ENCODE measurements at places on chromosomes 5 and 9. TPM values are rescaled to one million over a fixed set of nuclear protein-coding genes. Genes with fewer than 3 reads are reported as not detected.
A peak's percentile ranks its signal among the peaks of the same experiment; 100 is the strongest.

DNA sequence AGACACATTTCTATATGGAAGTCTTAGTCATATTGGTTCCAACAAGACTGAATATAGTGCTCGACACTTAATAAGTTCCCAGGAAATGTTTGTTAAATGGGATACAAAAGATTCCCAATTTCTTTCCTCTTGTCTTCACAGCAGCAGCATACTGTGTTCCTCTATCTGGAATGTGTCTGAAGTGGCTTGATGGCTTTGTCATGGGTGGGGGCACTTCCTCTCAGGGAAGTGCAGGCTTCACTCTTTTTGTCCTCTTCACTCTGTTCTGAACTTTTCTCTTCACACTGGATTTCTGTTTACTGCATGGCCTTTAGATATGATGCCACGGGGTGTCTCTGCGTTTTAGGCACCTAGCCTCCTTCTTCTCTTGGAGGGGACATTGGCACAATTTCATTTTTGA is 127.7 kb upstream of the C9orf72 start:
- no peak for DNase-seq

- no peak for DNase-seq
Measured at GRCh38 chr5:41924526-41924871, 582 bp upstream of the FBXO4 start.

The MAMDC2 gene
- total RNA-seq: 2.8 TPM

DNA sequence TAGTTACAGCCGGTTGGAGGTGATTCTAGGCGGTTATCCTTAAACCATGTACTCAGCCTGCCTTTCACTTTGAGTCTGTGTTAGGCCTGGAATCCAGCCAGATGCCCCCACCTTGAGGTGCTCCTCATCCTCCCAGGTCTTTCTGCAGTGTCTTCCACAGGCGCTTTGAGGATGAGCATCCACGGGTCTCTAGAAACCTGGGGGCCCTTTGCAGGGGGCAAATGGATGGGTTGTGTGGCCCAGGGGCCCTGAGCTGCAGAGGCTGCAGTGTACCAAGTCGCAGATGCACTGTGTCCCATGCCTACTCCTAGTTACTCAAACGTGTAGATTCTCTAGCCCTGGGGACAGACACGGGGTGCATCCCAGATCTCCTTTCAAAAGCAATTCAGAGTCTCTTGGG is 242.1 kb upstream of the IRX1 start:
- no peak for DNase-seq

DNA sequence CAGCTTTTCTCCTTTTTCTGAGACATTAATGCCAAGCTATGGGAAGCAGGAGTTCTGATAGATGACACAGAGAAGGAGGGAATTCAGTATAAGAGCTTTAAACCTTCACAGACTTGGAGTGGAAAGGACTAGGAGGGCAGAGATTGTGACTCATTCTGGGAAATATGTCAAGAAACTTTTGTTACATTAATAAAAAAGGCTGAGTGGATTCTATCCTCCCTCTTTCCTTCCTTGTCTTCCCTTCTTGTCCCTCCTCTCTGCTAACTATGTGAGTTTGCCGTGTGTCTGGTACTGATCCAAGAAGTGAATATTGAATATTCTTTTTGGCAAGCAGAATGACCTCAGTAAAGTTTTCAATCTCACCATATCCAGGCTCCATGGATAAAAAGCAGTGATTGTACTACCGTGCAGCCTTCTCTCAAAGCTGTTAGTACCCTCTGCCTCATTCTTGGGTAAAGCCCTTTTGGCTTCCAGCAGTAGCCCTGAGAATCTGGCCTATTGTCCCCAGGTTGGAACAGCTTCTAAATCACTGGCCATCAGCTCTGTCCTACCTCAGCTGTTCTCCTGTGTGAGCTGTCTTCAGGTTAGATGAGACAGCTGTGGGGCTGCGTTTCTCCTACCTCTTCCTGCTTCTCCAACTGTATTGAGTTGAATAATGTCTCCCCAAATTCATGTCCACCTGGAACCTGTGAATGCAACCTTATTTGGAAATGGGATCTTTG is 73.9 kb downstream of the ATG10 start:
- DNase-seq: peak; percentile 71

GRCh38 chr9:99605016-99605743 is 216.5 kb upstream of the NR4A3 start:
- no peak for DNase-seq

GRCh38 chr5:174532455-174533453 is 191.6 kb upstream of the MSX2 start:
- peak; percentile 95 for DNase-seq

- no peak for DNase-seq
Measured at GRCh38 chr5:112885001-112885400, 23.9 kb downstream of the SRP19 start.

DNA sequence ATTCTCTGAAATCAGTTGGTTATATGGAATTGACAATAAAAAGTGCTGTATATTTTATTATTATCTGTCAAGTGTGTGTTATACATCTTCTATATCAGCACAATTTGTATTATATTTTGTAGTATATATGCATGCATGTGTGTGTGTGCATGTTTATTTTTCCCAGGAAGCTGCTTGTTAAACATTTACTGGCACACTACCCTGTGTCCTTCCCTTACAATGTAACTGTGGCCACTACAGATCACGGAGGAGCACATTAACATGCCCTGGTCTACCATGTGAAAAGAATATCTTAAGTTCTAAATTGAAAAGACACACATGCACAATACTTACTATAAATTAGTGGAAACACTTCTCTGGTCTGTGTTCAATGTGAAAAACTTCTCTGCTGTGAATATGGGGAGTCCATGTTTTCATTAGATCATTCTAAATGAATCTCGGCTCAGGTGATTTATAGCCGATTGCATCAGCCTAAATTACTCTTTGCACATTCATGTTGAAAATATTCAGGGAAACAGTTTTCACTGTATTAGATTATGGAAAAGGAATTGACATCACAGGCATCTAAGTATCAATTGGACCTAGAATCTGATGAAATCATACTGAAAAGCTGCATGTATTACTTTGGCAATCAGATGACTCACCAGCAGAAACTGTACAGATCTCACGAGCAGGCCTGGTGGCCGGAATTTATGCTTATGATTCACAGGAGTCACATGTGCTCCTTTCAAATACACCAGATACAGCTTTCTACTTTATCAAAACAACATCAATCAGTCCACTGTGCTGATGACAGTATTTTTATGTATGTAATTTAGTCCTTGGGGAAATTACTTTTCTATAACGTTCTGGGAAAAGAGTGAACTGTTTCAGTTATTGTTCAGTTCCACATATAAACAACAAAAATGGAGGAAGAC is 39.4 kb downstream of the LURAP1L start:
- DNase-seq: peak; percentile 100

DNA sequence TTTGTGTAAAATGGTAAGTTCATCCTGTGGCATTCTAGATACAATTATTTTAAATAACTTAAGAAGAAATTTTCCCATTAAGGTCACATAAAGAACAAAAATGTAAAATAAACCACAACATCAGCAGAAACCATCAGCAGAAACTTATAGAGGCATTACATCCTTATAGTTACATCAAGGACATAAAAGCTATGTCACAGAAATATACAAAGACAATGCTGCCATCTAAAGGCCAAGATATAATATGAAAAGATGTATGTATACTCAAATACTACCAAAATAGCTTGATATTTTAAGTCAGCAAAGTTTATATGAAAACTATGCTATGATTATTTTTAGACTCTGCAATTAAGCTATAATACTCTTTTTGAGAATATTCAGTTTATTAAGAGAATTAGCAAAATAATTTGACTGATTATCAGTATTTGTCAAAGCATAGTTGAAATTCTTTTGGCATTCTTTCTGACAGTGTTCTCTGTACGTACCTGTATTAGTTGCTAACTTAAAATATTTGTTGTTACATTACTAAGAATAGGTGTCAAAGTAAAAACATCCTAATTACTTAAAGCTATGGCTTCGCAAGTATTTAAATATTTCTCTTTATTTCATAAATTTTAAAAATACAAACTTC is 36.2 kb downstream of the FBXL17 start:
- peak; percentile 69 for DNase-seq

- no peak for DNase-seq
Measured at GRCh38 chr9:134944916-134945315, 27.2 kb upstream of the FCN1 start.

DNA sequence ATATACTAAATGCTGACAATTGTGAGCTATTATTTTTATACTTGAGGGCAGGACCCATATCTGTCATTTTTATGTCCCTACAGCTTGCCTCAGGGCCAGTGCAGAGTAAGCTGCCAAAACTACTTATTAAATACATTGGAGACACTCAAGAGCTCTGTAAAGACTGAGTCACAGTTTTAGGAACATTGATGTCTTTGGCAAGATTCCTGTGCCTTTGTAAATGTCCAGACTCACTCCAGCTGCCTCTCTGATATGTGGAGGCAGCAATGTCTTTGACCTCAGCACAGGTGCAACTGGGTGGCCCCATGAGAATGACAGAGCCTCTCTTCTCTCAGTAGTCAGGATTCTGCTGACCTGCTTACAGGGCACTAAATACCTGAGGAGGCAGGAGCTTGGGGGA is 363.2 kb downstream of the OSTF1 start:
- no peak for DNase-seq

DNA sequence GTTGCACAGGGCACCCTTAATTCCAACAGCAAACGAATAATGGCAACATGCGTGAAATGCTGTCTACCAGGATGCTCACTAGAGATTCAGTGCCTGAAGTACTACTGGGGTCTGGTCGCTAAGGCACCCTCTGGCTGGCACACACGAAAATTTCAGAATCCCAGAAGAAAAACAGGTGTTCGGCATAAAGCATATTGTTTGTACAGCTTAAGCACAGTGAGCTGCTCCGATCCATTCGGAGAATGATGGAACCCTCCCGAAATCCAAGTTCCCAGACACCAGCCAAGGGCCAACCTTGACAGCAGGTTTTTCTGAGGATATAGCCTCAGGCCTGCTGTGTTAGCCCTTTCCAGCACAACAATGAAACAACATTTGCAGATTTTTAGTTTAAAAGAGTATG is 61.4 kb upstream of the ALDH1B1 start:
- no peak for DNase-seq

The TLR4 gene
- total RNA-seq: 16.8 TPM

The IFNK gene
- not detected for total RNA-seq

GRCh38 chr9:93886911-93887310 is 68.2 kb downstream of the BARX1 start:
- DNase-seq: no peak

- DNase-seq: no peak
Measured at GRCh38 chr5:142966121-142966420, 195.9 kb downstream of the ARHGAP26 start.

- no peak for DNase-seq
Measured at GRCh38 chr5:82346399-82347165, 68.4 kb upstream of the RPS23 start.

The SPOCK1 gene
- total RNA-seq: 174 TPM

The PCDHGA12 gene
- 39.7 TPM for total RNA-seq

- DNase-seq: peak; percentile 77
Measured at GRCh38 chr9:7117676-7118561, 360.1 kb downstream of the KDM4C start.

DNA sequence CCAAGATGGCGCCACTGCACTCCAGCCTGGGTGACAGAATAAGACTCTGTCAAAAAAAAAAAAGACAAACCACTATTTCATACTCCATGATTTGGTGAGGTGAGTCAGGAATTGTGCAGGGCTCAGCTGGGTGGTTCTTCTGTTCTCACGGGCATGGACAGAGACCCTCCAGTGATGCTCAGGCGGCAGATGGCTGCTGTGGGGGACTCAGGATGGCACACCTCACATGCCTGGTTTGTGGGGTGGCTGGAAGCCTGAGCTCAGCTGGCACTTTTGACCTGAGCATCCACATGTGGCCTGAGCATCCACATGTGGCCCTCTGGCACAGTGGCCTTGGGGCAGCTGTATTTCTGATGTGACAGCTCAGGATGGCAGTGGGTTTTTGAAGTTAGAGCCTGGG is 217.2 kb downstream of the IRX2 start:
- no peak for DNase-seq

DNA sequence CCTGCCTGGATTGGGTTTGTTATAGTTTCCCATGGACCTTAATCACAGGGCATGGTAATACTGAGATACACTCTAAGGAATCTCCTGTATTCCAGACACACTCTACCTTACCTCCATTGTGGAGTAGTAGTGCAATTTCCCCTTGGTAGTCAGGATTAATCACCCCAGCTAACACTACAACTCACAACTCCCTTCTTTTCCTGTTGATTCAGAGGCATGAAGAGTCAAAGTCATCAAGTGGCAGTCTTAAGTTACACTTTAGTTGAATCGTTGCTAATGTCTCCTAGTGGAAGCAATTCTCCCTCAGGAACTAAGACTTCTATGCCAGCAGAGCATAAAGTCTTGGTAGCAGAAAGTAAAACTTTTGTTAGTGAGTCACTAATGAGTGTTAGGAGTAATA is 122.7 kb upstream of the APC start:
- no peak for DNase-seq

The PCDHB10 gene
- 0.41 TPM for total RNA-seq

DNA sequence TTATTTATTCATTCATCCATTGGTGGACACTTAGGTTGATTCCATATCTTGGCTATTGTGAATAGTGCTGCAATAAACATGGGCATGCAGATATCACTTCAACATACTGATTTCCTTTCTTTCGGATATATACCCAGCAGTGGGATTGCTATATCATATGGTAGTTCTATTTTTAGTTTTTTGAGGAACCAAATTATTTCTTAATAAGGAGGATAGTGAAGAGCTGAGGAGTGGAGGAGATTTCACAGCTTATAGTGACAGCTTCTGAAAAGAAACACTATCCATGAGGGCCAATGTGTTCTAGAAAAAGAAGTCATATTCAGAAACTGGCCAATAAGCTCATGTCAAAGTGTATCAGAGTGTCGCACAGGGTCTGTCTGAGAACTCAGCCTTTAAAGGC is 183.3 kb downstream of the SEC61B start:
- DNase-seq: no peak

- peak; percentile 70 for DNase-seq
Measured at GRCh38 chr5:72468024-72468423, 39.2 kb downstream of the ZNF366 start.

DNA sequence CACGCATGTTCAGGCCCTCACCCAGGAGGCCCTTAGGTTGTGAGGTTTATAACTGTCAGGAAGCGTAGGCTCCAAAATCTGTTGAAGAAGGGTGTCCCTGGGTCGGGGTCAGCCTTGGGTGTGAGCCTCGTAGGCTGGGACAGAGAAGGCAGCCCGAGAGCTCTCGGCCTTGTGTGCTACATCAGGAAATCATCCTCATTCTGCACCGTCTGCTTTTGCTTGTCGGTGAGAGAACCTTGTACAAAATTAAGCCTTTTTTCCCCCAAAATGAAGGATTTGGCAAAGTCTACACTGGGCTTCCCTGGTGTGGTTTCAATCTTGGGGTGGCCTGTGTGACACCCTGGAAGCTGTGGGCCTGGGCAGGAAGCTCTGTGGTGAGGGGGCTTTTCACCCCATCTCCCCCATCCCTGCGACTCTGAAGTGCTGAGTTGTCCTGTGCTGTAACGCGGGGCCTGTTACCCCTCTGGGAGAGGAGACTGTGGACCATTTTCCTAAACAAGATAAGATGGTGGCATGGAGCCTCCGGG is 55.3 kb downstream of the AHRR start:
- DNase-seq: no peak

DNA sequence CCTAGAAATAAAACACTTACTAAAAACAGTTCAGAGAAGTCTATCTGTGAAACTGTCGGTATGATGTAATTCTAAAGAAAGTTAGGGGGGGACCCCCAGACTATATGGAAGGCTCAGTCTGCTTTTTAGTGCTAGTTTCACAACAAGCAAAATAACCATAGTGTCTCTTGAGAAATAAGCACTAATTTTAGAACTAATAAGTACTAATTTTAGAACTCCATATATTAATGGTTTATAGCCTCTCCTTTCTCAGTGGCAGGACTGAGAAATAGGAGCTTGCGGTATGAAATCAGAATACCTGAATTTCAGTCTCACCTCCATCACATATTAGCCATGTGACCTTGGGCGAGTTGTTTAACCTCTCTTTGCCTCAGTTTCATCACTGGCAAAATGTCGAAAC is 1.4 kb upstream of the PHF24 start:
- no peak for DNase-seq

Data from fibroblast of the aortic adventitia (primary cell).